B cell (primary cell): ENCODE measurements at places on chromosomes 6 and 20. TPM values are rescaled to one million over a fixed set of nuclear protein-coding genes. Genes with fewer than 3 reads are reported as not detected.

DNA sequence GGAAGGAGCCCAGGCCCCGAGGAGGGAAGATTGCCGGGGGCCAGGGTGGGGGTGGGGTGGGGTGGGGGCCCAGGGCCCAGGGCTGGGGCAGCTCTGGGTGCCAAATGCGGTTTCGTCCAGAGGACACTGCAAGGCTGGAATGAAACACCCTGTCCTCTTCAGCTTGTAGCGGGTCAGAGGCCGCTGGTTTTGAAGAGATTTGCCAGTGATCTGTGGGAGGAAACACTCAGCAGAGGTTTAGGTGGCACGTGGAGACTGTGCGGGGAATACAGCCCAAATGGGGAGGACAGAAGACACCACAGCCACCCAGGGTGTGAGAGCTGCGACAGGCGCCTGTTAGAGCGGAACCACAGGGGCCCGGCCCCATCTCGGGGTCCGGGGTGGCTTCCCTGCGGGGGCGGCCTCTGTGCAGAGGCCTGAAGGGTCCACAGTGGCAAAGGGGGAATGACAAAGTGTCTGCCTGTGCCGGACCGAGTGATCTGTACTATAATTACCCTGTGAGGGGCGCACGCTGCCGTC is 29.2 kb downstream of the FRMD1 start:
- no peak for DNase-seq

DNA sequence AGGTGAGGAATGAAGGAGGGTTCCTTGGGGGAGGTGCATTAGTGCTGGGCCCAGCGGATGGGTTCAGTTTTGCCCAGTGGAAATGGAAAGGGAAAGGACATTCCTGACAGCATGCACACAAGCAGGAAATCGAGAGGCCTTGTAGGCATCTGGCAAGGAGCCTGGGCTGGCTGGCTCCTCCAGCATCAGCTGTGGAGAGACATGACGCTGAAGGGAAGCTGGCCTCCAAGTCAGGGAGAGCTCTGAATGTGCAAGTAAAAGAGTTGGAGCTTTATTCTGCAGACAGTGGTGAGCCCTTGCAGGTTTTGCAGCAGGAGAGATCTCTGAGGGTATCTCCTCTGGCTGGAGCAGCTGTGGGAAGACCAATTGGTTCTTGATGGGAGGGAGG is 154.3 kb downstream of the MRPL14 start:
- no peak for DNase-seq

The MYT1 gene
- 0.49 and 0.55 TPM in 2 replicates for polyA plus RNA-seq

DNA sequence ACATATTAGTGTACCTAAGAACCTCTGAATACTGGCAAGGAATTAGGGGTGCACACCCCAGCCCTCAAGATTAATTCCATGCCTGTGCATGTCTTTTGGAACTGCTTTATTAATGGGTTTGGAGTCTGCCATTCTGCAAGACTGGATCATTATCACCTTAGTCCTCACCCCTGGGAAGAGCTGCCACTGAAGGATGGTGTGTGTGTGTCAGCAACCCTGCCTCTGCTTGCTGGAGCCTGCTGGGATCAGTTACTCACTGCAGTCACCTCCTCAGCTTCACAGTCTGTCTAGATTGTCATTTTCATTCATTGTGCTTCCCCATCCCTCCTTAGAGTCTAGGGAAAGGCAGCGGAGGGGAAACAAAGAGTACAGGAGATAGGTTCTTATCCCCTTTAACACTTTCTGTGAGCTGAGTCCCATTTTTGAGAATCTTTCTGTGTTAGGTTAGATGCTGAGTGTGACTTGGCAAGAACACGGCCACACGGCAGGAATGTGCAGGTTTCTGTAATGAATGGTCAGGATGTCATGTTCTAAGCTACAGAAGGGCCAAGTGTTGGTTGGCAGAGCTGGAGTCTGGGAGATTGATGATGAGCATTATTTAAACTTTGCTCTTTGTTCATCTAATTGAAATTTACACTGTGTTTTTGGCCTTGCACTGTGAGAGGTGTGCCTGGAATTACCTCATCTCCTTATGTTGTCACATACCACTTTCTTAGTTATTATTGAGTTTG is 21.1 kb downstream of the GHRH start:
- DNase-seq = no peak
